ENCODE measurements at places on chromosomes 4 and X. TPM values are rescaled to one million over a fixed set of nuclear protein-coding genes. Genes with fewer than 3 reads are reported as not detected.

Gene SGMS2
- total RNA-seq = 53.0 TPM

DNA sequence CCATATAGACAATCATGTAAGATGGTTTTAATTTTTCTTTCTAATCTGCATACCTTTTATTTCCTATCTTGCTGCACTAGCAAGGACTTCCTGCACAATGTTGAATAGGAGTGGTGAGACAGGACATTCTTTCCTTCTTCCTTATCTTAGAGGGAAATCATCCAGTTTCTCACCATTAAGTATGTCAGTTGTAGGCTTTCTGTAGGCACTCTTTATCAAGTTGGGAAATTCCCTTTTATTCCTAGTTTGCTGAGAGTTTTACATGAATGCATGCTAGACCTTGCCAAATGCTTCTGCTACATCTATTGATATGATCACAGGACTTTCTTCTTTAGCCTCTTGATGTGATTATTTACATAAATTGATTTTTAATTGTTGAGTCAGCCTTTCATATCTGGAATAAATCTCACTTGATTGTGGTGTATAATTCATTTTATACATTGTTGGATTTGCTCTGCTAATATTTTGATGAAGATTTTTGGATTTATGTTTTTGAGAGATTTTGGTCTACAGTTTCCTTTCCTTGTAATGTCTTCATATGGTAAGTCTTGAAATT lies 23.8 kb downstream of the RNF175 start:
- DNase-seq = no peak

Gene USP11
- total RNA-seq = 52.1 TPM

DNA sequence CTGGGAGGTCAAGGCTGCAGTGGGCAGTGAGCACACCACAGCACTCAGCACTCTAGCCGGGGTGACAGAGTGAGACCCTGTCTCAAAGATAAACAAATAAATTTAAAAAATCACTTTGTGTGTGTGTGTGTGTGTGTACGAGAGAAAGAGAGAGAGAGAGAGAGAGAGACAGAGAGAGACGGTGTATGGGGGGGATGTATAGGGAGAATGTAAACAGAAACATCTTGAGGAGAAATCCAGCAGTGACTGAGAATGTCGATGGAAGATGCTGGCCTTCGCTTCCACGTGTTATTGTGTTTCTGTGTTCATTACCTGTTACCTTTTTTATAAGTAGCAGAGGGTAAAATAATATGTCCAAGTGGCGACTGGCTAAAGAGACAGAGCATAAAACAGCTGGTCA lies 23.6 kb upstream of the RBPJ start:
- no peak for DNase-seq
